ENCODE measurements at places on chromosomes 5 and 9.

DNA sequence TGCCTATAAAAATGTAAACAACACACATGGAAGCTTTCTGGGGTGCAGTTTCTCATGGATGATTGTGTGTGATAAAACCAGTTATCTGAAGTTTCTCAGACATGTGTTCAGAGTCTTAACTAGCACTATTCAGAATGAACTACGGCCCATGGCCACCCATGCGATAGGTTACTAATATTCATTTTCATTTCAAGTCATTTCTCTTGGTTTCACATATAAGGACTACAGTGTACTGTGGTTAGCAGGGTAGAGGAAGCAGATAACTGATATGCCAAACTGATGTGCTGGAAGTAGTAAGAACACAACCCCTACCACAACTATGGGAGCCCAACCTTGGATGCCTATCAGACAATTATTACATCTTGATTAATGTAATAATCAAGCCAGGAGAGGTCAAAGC is 372.1 kb downstream of the DTWD2 start:
- DNase-seq, result no peak

DNA sequence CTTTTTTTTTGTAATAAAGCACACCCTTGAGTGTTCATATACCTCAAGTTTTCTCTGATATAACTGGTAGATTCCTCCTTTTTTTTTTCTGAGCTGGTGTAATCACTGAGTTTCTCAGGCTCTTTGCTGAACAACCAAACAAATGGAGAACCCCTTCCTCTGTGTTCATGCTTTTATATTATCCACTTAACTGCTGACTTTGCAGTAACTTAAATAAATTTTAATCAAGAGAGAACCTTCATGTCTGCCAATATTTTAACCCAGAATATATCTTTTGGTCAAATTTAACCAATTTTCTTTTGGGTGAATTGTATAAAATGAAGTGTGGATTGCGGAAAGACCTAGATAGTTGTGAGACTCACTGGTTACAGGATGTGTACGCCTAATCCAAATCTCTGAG is 833.0 kb upstream of the COX7C start:
- DNase-seq, result no peak

DNA sequence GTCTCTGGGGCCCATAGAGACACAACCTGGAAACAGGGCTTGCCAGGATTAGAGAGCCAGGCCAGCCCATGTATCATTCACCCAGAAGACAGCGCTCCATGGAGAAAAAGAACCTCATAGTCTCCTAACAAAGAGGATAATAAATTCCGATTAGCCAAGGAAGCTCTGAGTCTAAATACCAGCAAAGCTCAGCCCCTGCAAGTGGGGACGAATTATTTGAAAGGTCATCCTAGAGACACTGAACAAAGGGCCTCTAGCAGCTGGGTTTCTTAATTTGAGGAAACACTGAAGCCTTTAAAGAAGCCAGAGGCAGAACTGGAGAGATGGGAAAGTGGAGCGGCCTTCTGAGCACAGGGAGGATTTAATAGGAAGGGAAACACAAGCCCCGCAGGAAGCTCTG is 287.1 kb upstream of the ZNF462 start:
- no peak for DNase-seq

DNA sequence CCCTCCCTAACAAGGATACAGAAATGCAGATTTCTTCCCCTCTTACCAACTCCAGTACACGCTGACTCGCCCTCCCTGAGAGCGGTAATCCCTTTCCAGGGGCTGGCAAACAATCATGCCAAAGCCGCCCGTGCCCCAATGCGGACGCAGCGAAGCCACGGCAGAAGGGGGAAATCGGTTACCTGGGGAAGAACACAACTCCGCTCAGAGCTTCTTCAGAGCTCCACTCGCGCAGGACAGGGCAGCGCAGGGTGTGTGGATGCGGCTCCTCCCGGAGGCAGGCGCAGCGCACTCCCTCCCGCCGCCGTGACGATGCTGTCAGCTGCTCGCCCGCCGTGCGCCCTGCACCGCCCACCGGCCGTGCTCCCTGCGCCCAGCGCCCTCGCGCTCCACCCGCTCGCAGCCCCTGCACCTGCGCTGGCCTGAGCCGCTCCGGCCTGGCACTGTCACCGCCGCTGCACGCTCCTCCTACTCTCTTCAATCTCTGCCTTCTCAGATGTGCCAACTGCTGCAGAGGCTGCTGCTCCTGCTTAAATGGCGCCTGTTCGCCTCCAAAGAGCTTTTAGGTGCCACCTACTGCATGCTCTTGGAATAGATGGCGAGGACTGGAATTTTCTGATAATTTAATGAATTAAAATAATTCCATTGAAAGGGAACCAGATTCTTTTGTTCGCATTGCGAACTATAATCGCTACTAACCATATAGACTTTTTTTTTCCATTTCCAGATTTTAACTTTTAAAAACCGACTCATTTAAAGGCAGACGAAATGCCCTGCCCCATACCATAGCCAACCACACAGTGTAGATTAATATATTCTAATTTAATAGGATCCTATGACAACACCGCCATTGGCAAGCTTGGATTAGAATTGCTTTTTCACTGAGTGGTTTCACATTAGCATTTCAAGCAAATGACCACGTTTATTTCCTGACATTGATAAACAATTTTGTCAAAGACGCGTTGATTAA is at the start of gene DIRAS2:
Gene DIRAS2, minus strand, starts transcription at position 255 of the 970 bp plus-strand sequence. CDS start 28,997 bp downstream, outside the sequence.
- peak; percentile 94 for DNase-seq

- DNase-seq, result no peak
Measured at GRCh38 chr9:114603248-114603647, 7.8 kb upstream of the TMEM268 start.

GRCh38 chr9:136362450-136362784 is 1.1 kb downstream of the DNLZ start:
- no peak for DNase-seq

DNA sequence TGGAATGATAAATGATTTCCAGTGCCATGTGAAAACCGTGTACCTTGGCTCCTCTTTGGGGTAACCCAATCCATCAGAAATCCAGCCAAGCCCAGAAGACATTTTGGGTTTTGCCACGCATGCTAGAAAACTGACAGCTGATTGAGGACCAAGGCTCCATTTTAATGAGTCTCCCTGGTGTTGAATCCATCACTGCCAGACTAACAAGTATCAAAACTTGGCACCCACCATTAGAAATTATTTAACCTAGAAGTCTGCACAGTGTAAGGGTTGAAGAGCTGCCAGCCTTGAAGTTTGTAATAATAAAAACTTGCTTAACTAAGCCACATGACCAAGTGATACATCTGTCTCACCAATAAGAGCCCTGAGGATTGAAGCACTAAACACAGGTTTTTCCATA is 369.9 kb downstream of the DNAH5 start:
- no peak for DNase-seq

DNA sequence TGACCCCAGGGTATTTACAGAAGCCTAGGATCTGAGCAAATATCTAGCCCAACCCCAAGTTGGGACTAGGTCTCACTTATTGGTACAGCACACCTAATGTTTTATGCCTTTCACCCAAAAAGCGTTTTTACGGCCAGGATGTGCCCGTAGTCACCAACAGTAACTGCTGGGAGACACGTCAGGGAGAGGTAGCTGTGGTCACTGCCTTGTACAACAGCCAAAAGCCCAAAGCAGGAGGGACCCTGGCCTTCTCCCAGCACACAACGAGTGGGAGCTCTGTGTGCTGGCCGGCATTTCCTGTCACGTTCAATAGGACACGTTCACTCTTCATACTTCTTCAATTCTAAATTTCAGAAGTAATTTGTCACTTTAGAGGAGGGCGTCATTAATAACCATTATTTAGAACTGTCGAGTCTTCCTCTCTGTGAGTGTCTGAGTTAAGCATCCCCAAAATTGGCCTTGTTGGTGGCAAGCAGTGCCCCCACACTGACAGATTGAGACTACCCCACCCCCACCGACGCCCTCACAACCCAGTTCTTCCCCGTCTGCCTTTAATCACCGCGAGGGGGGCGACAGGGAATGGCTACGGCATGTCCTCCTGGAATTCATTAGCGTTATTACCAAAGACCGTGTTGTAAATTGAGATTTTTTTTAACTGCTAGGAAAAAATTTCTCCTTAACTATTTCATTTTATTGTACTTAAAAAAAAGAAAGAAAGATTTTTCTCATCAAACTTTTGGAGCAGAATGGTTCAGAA is 80.7 kb downstream of the MVB12B start:
- DNase-seq, result no peak

DNA sequence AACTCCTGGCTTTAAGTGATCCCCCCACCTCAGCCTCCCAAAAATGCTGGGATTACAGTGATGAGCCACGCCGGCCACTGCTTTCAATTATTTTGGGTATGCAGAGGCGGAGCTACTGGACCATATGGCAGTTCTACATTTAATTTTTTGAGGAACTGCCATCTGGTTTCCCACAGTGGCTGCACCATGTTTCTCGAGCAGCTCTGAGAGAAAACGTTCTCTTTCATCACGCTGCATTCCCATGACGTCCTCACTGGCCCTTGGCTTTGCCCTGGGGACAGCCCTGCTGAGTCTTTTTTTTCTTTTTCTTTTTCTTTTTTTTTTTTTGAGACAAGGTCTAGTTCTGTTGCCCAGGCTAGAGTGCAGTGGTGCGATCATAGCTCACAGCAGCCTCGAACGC is 35.5 kb upstream of the GRHPR start:
- no peak for DNase-seq

GRCh38 chr5:175696139-175696854 is 38.4 kb downstream of the HRH2 start:
- no peak for DNase-seq

- DNase-seq, result no peak
Measured at GRCh38 chr5:167773668-167774301, 517.7 kb upstream of the WWC1 start.

DNA sequence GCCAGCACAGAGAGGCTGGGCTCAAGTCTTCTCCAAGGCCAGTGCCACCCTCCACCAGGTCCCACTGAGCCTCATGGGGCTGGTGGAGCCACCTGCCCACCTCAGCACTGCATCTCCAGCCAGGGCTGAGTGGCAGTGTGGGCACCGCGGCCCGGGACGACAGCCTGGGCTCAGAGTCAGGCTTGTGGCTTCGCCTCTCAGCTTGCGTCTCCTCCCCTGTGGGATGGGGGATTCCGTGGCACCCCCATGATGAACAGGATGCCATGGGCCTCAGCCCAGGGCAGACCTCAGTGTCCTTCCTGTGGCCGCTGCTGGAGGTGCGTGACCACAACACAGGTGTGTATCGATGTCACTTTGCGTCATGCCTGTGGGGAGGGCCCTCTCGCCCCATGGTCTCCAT is 136.4 kb upstream of the PPP1R26 start:
- no peak for DNase-seq

- no peak for DNase-seq
Measured at GRCh38 chr5:179803651-179804554, 2.8 kb downstream of the MGAT4B start.

DNA sequence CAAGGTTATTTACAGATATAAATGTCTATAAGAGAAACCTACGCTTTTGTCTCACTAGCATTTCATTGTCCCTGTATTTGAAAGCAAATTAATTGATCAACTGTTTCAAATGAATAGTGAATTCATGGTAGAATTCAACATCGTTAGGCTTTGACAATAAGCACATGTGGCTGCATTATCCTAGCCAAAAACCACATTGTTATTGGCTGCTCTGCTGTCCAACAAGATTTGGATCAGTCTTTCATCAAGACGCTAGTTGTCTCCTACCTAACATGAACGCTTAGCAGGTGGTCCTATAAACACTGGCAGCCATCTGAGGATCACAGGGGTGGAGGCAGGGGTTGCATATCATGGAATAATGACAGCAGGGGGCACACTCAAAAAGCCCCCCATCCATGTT is 455.0 kb downstream of the CTNND2 start:
- DNase-seq, result no peak

GRCh38 chr9:114112325-114112724 is 13.2 kb upstream of the KIF12 start:
- DNase-seq, result no peak

DNA sequence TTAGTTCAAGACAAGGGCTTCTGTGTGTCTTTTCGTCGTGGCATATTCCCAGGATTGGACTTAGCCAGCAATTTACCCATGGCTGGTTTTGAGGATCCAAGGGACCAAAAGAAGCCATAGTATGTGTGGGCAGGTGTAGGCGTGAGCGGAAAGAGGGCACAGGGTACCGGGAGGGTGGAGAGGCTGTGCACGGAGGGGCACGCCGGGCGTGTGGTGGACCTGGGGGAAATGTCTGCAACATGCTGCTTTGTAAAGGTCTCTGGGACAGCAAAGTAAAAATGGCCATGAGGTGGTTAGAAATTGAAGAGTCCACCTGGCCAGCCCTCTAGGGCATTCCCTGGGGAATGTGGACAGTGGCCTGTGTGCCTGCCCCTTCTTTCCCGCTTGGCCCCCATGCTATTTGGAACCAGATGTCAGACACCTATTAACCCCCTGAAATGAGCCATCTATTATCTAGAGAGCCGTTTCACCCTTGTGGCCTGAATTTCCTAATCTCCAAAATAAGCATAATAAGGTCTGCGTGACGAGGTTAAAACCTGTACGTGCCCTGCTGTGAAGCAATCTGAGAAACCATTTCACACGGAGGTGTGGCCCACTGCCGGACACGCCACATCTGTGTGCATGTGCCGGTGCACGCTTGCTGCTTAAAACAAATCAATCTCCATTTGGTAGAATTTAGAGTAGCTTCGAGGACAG is 5.1 kb downstream of the FLT4 start:
- DNase-seq, result no peak

DNA sequence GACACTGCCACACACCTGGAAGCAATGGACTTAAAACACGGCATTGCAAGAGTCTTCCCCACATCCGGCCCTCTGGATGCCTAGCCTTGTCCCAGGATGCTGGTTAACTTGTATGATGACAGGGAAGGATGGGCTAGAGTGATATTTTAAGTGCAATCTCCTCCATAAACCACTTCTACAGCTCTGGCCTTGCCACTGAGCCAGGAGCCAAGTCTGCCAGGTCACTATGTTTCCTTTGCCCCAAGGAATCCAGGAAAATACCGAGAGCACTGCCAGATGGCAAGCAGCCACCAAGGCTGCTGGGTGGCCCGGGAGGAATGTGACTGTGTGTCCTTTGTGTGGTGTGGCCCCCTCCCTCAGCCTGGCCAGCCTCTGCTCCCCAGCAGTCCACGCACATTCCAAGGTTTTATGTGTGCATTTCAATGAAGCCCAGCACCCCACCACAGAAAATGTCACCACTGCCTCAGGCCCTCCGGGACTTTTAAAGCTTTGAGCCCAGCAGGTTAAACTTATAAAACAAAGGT is 106.0 kb downstream of the FRMD3 start:
- DNase-seq, result no peak

DNA sequence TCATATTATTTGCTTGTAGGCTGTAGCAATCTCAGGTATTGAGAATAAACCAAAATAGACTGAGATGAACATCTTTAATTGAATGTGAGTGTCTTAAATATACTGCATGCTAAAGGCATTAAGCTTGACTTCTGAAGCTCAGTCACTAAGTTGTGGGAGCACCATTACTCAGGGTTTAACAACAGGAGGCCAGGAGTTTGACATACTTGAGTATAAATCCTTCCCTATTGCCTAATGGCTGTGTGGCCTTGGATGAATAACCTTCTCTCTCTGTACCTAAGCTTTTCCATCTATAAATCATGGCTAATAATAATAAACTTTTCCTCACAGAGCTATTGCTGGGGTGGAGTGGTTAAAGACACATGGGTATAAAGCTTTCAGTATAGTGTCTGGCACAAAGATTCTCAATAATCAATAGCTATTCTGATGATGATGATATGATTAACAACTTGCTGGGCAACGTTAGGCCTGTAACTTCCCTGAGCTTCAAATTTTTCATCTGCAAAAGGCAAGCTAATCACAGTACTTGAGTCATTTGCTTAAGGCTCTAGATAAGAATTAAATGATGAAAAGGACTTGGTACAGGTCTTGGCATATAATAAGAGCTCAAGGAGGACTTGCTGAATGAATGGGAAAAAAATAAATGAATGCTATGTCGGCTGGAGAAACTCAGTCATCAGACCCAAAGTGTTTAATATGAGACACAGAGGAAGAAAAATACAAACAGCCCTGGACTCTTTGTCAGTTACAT is 174.0 kb upstream of the IL12B start:
- no peak for DNase-seq

Data from MM.1S (cell line).